ENCODE measurements at places on chromosomes 4 and X.

DNA sequence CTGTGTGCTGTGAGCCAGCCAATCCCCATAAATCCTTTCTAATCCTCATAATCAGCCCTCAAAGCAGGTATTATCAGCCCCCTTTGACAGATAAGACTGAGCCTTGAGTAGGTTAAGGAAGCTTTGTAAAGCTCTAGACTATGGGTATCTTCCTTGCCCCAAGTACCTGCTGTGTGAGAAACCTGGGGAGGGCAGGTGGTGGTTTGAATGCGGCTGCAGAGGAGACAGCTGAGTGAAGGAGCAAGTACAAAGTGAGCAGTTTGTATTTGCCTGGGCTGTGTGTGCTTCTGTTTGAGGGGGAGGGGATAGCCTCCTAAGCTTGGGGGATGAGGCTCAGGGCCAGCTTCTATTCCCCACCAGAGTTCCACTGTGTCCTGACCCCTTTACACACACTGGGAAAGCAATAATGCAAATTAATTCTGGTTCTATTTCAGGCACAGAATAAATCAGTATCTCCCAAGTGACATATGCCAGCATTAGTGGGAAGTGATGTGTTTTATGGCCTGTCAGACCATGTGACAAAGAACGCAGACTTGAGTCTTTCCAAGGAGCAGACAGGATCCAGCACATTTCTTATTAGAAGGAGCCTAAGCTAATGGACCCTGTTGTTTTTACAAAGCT lies 63.5 kb downstream of the EVC start:
- DNase-seq, result no peak

DNA sequence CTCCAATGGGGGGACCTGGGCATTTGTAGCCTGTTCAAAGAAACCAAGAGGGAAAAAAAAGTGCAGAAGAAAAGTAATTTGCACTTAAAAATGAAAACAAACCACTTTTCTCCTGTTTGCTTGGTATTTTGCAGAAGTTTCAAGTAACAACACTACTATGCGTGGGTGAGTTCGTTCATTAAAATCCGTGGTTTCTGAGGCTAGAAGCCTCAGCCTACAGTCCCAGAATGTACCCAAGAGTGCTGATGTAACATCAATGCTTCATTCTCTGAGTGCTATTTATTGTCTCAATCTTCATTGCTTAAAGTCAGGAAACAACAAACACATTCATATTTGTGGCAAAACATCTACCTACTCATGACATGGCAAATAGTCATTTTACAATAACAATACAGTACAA lies 29.2 kb downstream of the LGI2 start:
- no peak for DNase-seq

- no peak for DNase-seq
Measured at GRCh38 chrX:19514791-19515614, at the start of gene MAP3K15. MAP3K15 (minus strand) TSS chrX:19515508; CDS start chrX:19515261, 247 bp downstream.

GRCh38 chr4:128355305-128355704 lies 67.7 kb upstream of the PGRMC2 start:
- DNase-seq, result no peak

GRCh38 chrX:53767544-53767943 lies 81.0 kb upstream of the HUWE1 start:
- DNase-seq, result no peak

GRCh38 chr4:159248384-159249178 lies 145.7 kb downstream of the RAPGEF2 start:
- peak; percentile 57 for DNase-seq

GRCh38 chr4:74260036-74260435 lies 48.2 kb upstream of the EPGN start:
- no peak for DNase-seq

DNA sequence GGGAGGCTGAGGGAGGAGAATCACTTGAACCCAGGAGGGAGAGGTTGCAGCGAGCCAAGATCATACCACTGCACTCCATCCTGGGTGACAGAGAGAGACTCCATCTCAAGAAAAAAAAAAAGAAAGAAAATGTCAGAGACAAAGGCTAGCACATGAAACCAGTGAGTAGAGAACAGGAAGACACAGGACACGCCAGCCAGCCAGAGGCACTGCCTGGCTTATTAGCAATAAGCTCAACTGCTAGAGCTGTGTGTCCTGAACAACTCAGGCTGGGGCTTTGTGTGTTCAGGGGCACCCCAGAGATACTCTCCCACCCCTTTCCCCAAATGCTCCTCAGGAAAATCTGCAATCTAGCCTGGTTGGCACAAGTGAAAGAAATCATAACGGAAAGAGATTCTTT lies 60.0 kb downstream of the RHOH start:
- DNase-seq, result no peak

GRCh38 chr4:163680386-163681098 lies 186.1 kb downstream of the TMA16 start:
- no peak for DNase-seq

DNA sequence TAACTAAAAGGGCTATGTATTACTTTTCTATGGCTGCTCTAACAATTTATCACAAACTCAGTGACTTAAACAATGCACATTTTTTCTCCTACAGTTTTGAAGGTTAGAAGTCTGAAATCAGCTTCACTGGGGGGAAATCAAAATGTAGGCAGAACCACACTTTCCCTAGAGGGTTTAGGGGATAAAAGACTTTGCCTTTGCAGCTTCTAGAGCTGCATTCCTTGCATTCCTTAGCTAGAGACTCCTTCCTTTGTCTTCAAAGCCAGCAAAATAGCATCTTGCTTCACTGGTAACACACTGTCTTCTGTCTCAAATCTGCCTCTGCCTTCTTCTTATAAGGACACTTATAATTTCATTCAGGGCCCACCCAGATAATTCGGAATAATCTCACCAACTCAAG lies 152.4 kb upstream of the SPIN4 start:
- DNase-seq, result no peak

DNA sequence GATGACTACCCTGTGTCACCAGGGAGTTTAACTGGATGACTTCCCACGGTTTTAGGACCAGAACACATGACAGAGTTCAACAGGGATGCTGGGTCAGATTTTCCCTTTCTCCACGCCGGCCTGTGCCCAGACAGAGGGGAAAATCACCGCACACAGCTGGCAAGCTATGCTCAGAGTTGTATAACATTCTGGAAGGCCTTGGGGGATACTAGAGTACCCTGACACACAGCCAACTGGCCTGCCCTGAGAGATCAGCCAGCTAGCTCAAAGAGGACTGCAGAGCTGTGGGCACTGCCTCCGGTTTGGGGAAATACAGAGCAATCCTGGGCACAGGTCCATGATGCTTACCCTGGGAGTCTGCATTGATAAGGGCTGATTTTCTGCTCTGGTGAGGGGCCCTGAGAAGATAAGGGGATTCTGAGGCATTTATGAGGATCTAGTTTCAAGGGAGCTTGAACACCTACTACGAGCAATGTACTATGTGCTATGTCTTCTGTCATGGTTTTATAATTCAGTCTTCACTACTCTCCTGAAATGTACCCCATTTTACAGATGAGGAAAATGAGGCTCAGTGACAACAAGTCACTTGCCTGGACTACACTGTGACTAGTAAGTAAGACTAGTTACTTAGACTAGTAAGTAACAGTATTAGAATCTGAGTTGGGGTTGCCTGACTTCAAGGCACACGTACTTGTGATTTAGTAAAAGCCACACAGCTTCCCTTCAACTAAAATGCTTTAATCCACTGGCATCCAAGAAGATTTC lies 14.7 kb downstream of the C4orf54 start:
- DNase-seq, result no peak

DNA sequence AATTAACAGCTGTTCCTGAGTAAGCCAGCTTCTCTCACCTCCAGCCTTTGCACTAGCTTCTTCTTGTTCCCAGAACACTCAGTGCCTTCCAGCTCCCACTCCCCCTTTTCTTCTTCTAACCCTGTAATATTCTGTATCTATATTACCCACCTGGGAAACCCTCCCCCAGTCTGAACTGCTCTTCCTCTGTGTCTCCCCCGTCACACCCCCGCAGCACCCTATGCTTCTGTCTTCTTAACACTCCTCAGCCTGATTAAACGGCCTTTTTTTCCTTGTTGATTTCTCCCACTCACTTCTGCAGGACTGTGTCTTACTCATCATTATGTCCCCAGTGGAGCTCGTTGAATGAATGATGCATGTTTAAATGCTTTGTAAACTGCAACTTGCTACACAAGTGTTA lies 9.0 kb upstream of the LONRF3 start:
- no peak for DNase-seq

DNA sequence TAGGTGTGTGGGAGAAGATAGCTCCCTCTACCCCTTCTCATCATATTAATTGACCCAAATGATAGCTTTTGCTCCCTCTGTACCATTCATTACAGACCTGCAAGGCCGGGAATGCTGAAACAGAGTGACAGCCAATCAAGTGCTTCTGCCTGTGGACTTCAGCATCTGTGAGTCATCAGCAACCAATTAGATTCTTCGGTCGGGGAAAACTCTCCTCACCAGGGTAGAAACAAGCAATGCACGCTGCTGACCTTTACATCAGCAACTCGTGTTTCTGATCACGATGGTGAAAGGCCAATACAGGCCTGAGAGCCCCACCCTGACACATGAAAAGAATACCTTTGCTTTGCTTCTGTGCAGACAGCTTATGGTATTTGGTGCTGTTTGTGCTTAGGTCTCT lies 347.2 kb upstream of the DDX53 start:
- DNase-seq, result no peak

GRCh38 chrX:119132961-119133360 lies 5.3 kb upstream of the KIAA1210 start:
- DNase-seq, result no peak

Measured in AG09309 (cell line).